Astrocyte (in vitro differentiated cells and primary cell): ENCODE measurements at places on chromosomes 11 and 22. TPM values are rescaled to one million over a fixed set of nuclear protein-coding genes. Genes with fewer than 3 reads are reported as not detected.

OLFML1 gene
- total RNA-seq: not detected in 2 replicates

NAALAD2 gene
- total RNA-seq: 1.8 and 3.1 TPM in 2 replicates

KRTAP5-7 gene
- total RNA-seq: not detected in 2 replicates

RFPL2 gene
- total RNA-seq: 0.25 TPM in 1 of 2 replicates, not detected in the other

OR51M1 gene
- not detected in 2 replicates for total RNA-seq

- DNase-seq: no peak
- no peaks in the 10 kb centered on the region for H3K36me3 ChIP-seq
- no peak overlapping the region for H3K27ac ChIP-seq
- peaks cover 7% of the 10 kb centered on the region for H3K4me1 ChIP-seq
These were observed 8.7 kb upstream of the CARD18 start for GRCh38 chr11:105148241-105148640.

- no peak for DNase-seq
- H3K36me3 ChIP-seq: no peaks in the 10 kb centered on the region
- no peak overlapping the region for H3K4me3 ChIP-seq
- peaks cover 8% of the 10 kb centered on the region for H3K27me3 ChIP-seq
- no peak overlapping the region for H3K27ac ChIP-seq
These were observed 17.6 kb upstream of the SPON1 start for GRCh38 chr11:13944911-13945425.

DNA sequence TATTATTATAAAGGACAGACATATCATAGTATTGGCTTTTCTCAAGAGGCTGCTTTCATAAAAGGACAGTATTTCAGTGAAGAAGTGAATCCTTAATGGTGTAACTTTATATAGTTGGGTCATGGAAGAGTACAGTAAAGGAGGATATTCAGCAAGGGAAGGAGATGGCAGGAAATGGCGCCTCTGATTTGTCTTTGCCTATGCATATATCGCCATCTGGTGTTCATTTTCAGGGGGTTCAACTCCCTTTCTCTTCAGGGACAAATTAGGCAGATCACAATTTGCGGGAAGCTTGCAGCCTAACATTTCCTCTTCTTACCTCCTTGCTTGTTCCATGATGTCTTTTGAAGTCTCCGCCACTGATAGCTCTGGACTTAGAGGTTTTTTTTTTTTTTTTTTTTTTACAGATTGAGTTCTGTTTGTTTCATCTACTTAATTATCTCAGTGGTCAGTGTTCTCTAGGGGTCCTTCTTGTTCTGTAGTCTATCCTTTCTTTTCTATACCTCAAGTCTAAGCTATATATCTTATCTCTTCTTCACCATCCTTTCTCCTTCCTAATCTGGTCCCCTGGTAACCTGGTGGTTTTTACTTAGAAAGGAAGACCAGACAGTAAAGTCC, 21.8 kb upstream of the RRM1 start:
- peaks cover 6% of the 10 kb centered on the region for H3K4me1 ChIP-seq
- H3K27me3 ChIP-seq: no peaks in the 10 kb centered on the region
- H3K36me3 ChIP-seq: no peaks in the 10 kb centered on the region
- H3K27ac ChIP-seq: no peak overlapping the region

DNA sequence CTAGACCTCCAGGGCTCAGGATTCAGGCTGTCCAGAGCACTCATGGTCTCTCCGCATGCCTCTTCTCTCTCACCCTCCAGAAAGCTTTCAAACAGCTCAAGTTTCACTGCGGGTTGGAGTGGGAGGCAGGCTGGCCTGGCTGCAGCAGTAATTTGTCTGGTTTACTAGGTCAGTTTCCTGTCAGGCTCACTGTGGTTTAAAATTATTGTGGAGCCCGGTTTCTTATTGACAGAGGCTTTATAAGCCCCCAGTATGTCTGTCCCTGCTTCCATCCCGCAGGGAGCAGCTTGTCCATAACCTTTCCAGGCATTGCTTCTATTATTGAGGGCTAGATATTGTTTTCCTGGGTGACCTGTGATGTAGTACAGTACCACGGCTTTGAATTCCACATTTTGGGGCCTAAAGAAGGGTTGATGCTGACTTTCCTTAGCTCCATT, 235.3 kb upstream of the SORL1-AS1 start:
- peaks cover 16% of the 10 kb centered on the region for H3K4me1 ChIP-seq
- no peak overlapping the region for H3K4me3 ChIP-seq
- H3K27me3 ChIP-seq: no peaks in the 10 kb centered on the region
- H3K36me3 ChIP-seq: no peaks in the 10 kb centered on the region

DNA sequence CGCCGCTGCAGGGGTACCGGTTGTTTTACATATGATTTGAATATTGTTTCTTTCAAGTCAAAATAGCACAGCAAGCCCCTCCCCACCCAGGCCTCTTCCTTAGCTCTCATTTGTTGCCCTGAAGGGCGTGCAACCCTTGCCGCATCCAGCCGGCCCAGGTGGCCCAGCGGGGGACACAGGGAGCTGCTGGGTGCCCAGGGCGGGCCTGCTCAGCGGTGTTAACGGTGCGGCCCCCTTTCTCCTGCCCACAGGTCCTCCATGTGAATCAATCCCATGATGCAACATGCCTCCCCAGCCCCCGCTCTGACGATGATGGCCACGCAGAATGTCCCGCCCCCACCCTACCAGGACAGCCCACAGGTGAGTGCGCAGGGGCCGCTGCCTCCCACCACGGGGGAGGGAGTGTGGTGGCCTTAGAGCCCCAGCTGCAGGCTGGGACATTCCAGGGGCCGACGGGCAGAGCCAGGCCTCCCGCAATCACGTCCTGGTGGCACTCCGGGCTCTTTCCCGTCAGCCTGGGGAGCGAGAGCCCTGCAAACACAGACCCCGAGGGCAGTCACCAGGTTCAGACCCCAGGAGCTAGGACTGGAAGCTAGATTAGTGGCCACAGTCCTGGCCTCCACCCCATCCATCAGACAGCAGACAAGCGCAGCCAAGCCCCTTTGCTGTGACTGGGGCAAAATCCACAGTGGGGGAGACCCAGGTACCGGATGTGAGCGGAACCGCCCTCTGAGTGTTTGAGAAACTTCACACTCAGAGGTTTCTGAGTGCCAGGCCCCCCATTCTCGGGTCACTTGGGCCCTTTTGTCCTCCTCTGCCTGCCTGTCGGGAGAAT, 144.8 kb downstream of the FEZ1 start:
- DNase-seq: no peak
- no peak overlapping the region for H3K27ac ChIP-seq
- peaks cover 10% of the 10 kb centered on the region for H3K4me1 ChIP-seq

DNA sequence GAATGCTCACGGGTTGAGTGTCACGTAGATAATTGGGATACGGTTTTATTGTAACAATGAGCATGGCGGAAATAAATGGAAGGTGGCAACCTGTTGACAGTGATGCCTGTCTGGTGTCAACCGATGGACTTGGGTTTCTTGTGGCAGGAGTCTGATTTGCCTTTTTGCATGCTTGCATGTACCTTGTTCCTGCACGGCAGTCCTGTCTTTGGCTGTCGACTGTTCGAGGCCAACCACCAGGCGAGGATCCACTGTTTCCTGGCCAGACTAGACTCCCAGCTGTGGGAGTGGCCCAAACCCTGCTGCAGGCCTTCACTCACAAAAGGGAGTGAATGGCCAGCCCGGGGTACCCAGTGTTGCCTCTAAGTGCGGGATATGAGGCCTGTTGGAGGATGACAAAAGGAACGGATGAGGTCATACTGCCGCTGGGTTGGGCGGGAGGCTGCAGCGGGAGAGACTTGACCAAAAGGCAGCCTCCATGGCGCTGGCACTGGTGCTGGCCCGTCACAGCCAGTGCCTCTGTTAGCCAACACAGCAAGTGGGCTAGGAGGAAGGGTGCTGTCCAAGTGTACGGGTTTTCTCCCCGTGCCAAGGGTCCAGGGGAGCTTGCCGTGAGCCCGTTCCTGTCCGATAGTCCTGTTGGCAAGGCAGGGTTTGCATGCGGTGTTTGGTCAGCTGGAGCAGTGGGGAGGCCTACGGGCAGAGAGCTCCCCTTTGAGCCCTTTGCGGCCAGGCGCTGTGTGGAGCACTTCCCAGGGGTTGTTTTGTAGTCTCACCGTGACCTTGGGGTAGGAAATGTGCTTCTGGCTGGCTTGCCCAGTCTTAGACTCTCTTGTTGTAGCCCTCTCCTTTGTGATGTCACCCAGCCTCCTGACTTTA, 974 bp downstream of the DGCR8 start:
- H3K27ac ChIP-seq: peak overlapping the region; percentile 89
- peaks cover 17% of the 10 kb centered on the region for H3K4me1 ChIP-seq
- no peaks in the 10 kb centered on the region for H3K27me3 ChIP-seq
- H3K4me3 ChIP-seq: peak overlapping the region; percentile 97
- no peaks in the 10 kb centered on the region for H3K36me3 ChIP-seq

GRCh38 chr11:67649634-67650510, 658 bp downstream of the ACY3 start:
- peaks cover 2% of the 10 kb centered on the region for H3K27me3 ChIP-seq
- no peak overlapping the region for H3K27ac ChIP-seq
- H3K4me1 ChIP-seq: no peaks in the 10 kb centered on the region
